ENCODE measurements at places on chromosomes 2 and 18.

DNA sequence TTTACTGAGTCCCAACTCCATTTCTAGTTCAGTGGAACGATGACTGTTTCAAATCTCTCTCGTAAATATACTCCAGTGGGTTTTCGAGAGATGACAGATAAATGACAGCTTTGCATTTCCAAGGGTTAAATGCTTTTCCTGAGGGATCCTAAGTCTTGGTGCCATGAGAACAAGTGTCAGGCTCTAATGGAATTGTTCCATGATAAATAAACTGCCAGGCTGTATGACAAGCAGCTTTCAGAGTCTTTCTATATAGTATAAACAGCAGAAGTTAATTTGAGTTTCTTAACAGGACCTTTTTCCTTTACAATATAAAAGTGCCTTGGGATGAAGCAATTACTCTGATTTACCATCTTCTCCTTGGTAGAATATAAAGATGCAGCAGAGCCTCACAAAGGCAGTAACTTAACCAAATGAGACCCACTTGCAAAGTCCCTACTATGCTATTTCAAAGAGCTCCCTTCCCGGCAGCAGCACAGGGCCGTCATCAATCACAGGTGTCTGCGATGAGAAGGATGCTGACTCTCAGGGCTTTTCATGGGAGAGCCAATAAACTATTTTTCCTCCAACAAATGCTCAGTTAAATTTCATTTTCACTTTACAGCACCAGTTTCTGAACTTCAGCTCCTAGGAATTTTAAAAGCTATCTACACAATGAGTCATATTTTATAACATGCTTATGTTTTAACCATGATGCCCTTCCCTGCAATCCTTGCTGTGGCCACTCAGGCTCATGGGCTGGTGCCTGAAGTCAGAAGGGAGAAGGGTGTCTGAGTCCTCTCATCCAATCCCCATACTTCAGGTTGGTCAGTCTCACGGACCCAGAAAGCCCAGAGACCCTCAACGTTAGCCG lies 123.8 kb downstream of the AFF3 start:
- no peak for DNase-seq

DNA sequence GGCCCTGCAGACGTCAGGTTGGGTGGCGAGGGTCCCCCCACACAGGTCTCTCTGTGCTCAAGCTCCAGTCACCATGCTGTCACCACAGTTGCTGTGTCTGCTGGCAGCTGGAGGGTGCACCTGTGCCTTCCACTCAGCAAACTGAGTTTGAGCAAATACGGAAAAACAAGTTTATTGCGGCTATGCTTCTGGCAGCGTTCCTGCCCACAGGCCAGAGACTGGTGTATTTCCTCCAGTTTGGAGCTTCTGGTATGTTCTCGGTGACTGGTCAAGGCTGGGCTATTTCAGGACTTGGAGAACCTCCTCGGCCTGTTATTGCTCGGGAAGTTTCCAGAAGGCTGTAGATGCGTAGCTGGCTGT lies 132.6 kb downstream of the SEPTIN10 start:
- no peak for DNase-seq

DNA sequence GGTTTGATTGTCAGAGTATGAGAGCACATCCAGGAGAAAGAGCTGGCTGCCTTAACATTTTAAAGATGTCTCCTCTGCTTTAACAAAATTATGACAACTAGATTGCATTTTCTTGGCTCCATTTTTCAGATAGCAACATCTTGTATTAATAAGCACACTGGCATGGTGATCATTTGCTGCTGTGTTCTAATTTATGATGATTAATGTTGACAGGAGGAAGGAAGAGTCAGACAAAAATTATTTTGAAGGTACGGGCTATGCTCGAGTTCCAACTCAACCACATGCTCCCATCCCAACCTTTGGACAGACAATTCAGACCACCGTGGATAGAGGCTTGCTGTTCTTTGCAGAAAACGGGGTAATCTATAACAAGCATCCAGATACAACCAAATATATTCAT lies 98.2 kb upstream of the TTC39C start:
- DNase-seq = no peak

DNA sequence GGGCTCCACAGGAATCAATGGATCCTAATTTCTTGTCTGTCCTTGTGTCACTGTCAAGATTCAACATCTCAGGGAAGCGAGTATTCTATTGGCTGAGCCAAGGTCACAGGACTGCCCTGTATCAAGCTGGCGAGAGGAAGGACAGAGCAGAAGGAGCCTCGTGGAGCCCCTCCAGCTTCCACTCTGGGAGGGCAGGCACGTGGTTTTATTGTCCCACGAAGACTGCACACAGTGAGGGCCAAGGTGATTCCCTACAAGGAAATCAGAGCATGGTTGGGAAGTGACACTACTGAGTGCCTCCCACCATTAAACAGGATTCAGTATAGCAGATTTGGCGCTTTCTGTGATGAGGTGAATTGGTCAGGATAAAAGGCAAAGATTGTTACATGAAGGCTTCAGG lies 302.4 kb upstream of the CXCR4 start:
- DNase-seq = no peak

- no peak for DNase-seq
Observed at GRCh38 chr18:59072727-59073421, 66.8 kb upstream of the SEC11C start.

DNA sequence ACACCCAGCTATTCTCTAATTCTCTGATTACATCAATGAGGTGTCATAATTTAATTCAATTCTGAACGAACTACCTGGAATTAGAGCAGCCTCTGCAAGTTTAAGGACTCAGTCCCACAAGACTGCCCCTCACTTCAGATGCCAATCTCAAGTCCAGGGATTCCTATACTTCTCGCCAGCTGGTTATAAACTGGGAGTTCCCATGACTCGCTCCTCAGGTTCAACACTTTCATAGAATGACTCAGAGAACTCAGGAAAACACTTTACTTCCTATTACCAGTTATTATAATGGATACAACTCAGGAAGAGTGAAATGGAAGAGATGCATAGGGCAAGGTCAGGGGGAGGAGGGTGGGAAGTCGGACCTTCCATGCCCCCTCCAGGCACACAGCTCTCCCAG lies 112.3 kb upstream of the ATP5MC3 start:
- DNase-seq = no peak

- no peak for DNase-seq
Observed at GRCh38 chr2:11377928-11378545, 33.6 kb upstream of the ROCK2 start.

DNA sequence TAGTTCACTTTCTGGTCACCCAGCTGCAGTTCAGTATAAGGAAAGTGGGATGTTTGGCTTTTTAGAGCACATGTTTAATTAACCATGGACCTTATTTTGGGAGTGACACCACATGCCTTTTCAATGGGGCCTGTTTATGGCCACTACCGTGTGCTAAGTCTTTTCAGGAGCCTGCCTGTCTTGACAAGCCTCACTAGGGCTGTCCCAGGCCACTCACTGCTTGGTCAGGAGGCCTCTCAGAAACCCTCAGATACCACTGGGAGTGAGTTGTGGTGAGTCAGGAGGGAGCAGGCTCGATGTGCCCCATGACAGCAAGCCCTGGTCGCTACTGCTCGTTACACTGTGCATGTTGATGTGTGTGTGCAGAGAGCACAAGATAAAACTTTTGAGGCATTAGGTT lies 123.0 kb downstream of the MAP4K4 start:
- DNase-seq = peak; percentile 39

All from ELF-1 (cell line).